ENCODE measurements at places on chromosomes 4 and X. TPM values are rescaled to one million over a fixed set of nuclear protein-coding genes. Genes with fewer than 3 reads are reported as not detected.

PABPC1L2A gene
- polyA plus RNA-seq = not detected

BEND2 gene
- polyA plus RNA-seq = 0.07 TPM

SPANXN4 gene
- polyA plus RNA-seq = not detected

PABPC5 gene
- polyA plus RNA-seq = 6.1 TPM

- no peak for DNase-seq
Observed at GRCh38 chrX:116272322-116272721, 101.8 kb downstream of the AGTR2 start.

- no peak for DNase-seq
Observed at GRCh38 chrX:103556963-103557612, 28.2 kb upstream of the TCEAL4 start.

- peak; percentile 32 for DNase-seq
Observed at GRCh38 chr4:38529189-38530115, 134.5 kb upstream of the KLF3 start.

DNA sequence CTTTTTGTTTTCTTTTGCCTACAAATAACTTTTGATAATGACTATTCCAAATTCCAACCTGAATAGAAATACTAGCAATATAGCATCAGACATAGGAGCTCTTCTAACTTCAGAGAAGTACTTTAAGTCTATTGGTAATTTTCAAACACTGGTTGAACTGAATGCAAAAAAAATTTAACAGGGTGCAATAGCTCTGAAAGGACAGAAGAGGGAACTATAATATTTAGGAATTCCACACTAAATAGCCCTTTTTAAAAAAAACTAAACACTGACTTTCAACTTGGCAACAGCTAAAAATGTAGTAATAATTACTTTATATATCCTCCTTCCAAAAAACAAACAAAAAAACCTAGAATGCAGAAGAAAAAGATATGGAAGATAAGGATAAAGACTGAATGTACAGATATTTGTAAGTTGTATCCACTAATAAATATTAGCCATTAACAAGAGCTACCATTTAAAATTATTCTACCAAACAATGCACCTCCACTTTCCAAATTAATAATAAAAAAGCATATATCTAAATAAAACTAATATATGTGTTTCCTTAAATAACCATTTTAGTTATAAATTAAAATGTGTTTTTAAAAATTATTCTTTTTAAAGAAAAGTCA is 81.4 kb downstream of the FBXW7 start:
- DNase-seq = no peak

GRCh38 chrX:30005813-30006212 is 209.6 kb upstream of the MAGEB2 start:
- DNase-seq = no peak

DNA sequence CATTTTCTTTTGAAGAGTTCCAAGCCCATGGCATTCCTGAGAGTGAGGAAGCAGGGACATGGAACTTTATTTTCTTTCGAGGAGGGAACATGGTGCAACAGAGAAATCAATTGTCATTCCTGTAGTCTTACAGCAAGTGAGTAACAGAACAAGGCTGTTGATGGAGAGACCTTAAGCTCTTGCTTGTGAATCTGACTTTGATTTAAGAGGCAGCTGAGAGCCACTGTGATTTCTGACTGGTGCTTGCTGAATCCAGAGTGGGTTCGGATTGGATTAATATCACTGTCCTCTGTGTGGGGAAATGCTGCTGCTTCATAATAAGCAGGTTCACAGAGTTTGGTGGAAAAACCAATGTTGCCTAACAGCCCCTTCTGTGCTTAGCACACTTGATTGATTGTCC is 4.7 kb upstream of the ATP1B4 start:
- DNase-seq = no peak

DNA sequence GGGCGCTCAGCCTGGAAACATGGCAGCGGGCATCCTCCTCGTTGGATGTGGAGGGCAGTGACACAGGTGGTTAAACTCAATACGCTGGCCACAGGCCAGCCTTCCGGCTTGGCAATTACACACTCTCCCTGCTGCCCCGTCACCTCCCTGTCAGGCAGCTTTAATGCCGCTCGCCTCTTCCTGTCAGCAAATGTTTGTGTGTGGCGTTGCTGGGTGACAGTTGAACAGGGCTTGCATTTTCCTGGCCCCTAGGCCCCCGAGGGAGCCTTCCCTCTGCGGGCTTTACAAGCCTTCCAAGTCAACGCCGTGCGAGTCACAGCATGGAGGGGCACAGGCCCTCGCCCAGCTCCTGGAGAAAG is 620.0 kb downstream of the BCOR start:
- peak; percentile 72 for DNase-seq
